ENCODE measurements at places on chromosomes 7 and 10.

GRCh38 chr7:78350391-78350790 is 551.8 kb downstream of the PHTF2 start:
- DNase-seq, result no peak

DNA sequence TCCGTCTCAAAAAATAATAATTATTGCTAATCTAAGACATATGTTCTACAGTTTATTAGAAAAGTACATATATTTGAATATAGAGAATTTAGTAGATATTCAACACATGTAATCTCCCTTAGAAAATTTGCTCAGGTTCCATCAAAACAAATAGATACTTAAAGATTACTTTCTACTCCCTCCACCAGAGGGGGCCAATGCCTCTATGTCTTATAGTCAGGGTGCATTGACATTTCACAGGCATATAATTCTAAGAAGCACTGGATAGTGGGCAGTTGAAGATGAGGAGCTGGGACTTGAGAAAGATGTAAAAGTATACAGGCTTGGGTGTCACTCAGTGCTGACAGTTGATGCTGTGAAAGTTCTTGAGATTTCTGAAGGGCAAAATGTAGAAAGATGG is 301.6 kb upstream of the HPS1 start:
- peak; percentile 3 for DNase-seq

GRCh38 chr7:131011432-131011742 is 277.4 kb upstream of the KLF14 start:
- DNase-seq, result no peak

DNA sequence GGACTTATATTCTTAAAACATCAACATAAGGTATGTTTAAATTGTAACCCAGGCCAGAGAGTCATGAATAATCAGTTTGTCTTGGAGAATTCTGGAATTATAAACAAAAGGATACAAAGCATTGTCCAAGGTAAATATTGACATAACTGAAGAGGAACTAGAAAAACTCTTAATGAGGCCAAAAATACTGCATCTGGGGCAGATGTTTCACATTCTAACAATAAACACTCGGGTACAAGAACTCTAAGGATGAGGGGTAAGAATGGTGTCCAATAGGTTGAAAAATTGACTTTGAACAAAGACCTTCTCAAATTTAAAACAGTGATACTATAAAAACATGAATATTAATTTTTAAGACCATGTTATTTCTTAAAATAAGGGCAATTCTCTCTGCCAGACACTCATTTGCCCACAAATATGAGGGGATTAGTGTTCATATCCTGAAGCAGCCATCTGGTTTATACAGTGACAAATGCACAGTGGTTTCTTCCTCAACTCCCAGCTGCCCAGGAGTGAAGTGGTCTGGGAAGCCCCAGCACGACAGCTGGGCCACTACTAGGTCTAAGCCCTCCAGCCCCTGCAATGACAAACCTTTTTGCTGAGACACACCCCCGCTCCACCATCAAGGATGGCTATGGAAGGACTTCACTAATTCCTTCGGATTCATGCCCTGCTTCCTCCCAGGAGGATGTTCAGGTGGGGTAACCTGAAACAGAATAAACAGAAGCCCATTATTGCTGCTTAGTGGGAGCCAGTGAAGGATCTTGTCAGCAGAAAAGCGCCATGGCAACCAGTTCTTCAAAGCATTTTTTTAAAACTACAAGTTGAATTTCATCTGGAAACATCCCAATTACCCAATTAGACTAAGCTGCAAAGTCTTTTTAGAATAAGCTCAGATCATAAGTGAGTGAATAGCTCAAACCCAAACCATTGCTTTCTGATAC is 107.5 kb upstream of the ARID5B start:
- DNase-seq, result no peak

- DNase-seq, result no peak
Observed at GRCh38 chr7:7595451-7595850, 28.8 kb downstream of the MIOS start.

GRCh38 chr7:94050046-94050445 is 45.9 kb upstream of the BET1 start:
- no peak for DNase-seq

- no peak for DNase-seq
Observed at GRCh38 chr7:8051373-8051772, 82.8 kb downstream of the GLCCI1 start.

DNA sequence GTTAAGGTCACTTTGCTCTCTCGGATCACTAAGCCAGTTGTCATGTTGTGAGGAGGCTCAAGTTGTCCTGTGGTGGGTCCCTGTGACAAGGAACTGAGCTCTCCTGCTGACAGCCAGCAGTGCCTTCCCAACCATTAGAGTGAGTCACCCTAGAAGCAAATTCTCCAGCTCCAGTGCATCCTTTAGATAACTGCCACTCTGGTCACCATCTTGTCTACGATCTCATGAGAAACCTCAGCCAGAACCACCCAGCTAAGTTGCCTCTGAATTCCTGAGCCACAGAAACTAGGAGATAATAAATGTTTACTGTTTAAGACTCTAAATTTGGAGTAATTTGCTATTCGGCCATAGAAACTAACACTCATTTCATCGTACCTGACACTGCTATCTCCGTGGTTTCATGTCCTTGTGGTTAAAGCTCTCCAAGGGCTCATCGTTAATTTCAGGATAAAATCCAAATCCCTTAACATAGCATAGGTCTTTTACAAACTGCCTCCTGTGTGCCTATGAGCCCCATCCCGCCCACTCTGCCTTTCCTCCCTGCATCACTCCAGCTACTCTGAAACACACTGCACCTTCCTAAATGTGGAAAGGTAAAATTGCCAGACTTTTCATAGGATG is 56.5 kb upstream of the WIPF3 start:
- DNase-seq, result no peak

- DNase-seq, result no peak
Observed at GRCh38 chr10:101089520-101090299, 27.9 kb downstream of the KAZALD1 start.

DNA sequence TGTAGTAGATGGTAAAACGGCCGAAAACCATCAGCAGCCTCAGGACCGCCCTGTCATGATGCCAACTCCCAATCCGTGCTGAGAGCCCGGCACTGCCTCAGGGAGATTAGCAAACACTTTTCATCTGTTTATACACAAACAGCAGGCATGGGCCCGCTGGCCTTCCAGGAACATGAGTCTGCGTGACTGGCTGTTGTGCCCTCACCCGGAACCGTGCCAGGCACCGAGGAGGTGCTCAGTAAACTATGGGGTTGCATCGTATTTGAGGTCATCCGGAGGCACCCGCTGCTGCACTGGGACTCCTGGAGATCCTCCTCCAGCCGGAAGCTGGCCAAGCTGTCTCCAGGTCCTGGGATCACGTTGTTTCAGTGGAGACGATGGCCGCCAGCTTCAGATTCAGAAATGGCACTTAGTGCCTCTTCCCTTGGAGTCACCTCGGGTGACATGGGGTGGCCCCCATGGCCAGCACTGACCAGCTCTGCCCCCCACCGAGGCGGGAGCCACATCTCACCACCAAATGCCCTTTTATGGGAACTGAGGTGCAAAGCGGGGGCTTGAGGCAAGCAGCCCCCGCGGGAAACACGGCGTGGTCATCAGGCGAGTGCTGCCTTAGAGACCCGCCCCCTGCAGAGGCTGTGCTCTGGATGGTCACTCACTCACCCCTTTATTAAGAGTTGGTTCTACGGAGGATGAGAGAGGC is 585.9 kb downstream of the PTPRN2 start:
- DNase-seq, result no peak

DNA sequence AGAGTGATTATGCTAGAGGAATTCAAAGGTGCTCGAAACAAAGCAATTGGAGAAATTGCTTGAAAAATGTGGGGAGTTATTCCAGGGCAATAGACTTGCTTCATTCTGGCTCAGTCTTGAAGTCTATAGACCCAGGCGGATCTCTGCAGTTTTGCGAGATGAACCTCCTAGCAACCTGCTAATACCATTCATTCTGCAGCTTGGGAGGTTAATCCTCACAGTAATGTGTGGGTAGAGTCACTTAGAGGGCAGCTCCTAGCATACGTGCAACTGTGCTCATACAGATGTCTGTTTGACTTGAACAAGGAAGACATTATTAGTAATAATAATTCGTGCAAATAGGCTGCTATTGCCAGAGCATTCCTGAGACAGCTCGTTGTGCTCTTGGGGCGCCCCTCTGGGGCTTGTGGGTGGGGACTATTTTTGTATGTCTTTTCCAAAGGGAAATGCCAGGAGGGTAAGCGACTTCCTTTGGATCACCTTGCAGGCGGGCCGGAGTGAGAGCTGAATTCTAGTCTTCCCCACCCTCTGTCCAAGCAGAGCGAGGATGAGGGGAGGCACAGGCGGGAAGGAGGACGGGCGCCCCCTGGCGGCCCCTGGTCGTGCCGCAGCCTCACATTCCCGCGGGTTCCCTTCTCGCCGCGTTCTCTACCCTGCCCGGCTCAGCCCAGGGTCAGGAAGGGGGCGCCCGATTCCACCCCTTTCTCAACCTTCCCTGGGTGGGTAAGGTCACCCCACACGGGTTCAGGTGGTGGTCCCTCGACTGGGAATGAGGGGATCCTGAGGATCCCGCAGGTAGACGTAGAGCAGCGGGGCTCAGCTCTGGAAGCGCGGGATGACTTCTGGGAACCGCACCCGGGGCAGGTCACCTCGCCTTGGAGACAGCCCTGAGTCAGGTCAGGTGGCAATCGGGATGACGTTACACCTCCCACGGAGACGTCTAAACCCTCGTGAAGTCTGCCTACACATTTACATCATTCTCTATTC is 241.5 kb downstream of the PHTF2 start:
- no peak for DNase-seq

GRCh38 chr10:70371846-70372245 is 10.6 kb downstream of the LRRC20 start:
- no peak for DNase-seq

- DNase-seq, result no peak
Observed at GRCh38 chr10:37760817-37761216, 96.6 kb downstream of the ZNF248 start.

DNA sequence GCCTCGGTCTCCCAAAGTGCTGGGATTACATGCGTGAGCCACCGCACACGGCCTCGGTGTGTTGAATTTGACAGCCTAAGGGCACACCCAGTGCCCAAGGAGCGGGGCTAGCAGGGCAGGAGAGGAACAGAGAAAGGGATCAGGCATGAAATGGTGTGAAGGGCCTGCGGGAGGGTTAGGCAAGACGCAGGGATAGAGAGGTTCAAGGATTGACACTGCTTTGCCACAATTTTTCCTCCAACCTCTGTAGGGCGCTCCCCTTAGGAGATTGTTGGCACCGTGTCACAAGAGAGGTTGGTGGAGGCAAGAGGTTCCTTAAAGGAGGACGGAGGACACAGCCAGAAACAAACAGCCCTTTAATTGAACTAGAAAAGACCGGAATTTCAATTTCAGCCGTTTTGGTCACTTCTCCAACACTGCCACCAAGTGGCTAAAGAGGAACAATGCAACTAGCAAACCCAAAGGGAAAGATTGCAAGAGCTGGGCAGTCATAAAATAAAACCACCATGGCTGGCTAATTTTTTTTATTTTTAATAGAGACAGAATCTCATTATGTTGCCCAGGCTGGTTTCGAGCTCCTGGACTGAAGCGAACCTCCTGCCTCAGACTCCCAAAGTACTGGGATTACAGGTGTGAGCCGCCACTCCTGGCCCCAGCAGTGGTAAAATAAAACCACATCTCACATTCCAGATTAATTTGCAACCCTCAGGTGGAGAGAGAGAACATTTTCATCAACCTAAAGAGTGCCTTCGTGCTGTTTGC is 6.9 kb upstream of the CREB3L2 start:
- no peak for DNase-seq

DNA sequence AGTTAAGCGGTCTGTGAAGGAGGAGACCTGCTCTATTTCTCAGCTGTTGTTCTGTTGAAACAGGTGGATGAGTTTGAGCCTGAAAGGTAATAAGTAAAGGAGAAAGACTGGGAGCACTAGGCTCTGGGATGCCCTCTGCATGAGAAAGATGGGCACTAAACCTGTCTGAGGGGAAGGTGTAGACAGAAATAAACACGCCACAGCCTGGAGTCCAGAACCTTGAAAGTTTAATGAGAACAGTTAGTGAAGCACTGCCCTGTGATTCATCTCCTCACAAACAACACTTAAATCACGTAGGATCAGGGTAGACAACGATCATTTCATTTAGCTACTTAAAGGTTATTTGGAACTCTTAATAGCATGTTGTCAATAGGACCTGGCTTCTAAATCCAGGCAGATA is 193.1 kb downstream of the PHTF2 start:
- DNase-seq, result no peak

DNA sequence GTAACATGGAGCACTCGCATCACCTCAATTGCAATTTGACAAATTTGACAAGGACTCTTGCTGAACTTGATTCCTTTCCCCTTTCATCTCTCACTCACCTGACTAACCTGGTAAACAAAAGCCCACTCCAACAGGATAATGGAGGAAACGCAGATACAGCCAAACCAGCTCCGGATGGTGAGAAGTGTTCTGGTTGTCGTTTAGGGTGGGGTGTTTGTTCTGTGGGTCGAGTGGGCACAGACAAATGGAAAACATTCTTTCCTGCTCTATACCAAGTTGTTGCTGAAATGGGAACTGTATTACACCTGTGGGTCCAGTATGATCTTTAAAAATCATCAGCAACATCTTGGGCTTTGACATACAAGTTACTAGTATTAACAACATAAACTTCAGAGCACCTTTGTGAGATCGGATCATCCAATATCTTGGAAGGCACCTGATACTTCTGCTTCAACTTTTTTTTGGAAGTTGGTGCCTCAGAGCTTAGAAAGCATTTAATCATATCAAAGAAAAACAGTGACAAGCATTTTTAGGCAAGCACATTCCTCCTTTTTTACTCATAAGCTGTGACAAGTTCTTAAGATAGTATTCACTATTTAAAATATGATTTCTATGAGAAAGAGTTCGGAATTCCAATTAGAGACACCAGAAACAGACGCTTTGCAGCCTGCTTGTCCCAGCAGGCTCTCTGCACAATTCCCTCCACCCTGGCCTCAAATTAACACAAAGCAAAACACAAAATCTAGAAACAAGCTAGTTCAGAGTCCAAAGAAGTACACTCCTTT is 58.1 kb downstream of the CCDC186 start:
- DNase-seq, result no peak

DNA sequence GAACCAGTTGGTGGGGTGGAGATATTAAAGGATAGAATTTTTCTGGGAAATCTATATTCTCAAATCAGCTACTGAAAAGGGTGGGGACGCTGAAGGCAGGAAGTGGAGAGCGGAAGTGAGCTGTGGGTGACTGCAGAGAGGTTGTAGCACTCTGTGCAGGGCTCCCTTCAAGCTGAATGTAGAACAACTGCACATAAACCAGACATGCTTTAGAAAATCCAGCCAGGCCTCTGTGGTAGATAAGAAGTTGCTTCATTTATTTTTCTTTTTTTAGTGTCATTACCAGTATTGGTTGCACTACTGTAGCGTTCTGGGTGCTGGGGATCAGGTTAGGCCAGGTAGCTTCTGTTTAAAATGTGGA is 127.8 kb downstream of the CELF2 start:
- no peak for DNase-seq

- DNase-seq, result peak; percentile 98
Observed at GRCh38 chr7:36119005-36119706, 33.9 kb upstream of the EEPD1 start.
